A549 treated with Hydrocortisone at 1 μM for 4 hours (cell line): ENCODE measurements at places on chromosomes 16 and 17. TPM values are rescaled to one million over a fixed set of nuclear protein-coding genes. Genes with fewer than 3 reads are reported as not detected.

Gene ACSM5
- not detected in 5 replicates for total RNA-seq

Gene CDH15
- total RNA-seq, result 0.08 to 0.20 TPM (median 0.16 TPM) in 5 replicates

Gene TP53TG3C
- total RNA-seq, result 0.23 to 0.84 TPM (median 0.26 TPM) in 4 of 5 replicates, not detected in the other

Gene SEPTIN12
- not detected in 5 replicates for total RNA-seq

Gene TMEM238L
- not detected in 5 replicates for total RNA-seq

Gene NACA2
- total RNA-seq, result 0.15 TPM in 1 of 5 replicates, not detected in the others

Gene ITGAL
- 0.03 to 0.18 TPM (median 0.09 TPM) in 5 replicates for total RNA-seq

Gene SCIMP
- total RNA-seq, result not detected in 5 replicates

Gene PROCA1
- 0.93 to 1.2 TPM (median 1.2 TPM) in 5 replicates for total RNA-seq

Gene WSB1
- total RNA-seq, result 62.8 to 75.9 TPM (median 75.3 TPM) in 5 replicates

Gene IL21R
- 0.03 TPM in 2 of 5 replicates, not detected in the others for total RNA-seq

Gene C17orf100
- 1.8 to 3.3 TPM (median 2.8 TPM) in 5 replicates for total RNA-seq

Gene RCVRN
- 0.13 TPM in 1 of 5 replicates, not detected in the others for total RNA-seq

Gene TBC1D3G
- total RNA-seq, result not detected in 5 replicates

Gene TBC1D28
- not detected in 5 replicates for total RNA-seq

Gene C16orf95
- 4.8 to 7.6 TPM (median 7.0 TPM) in 5 replicates for total RNA-seq

Gene DHRS11
- total RNA-seq, result 7.5 to 9.1 TPM (median 8.6 TPM) in 5 replicates

Gene NHLRC4
- 0.17 to 0.32 TPM (median 0.23 TPM) in 5 replicates for total RNA-seq

Gene SPATA32
- total RNA-seq, result 0.07 to 0.18 TPM (median 0.14 TPM) in 4 of 5 replicates, not detected in the other

Gene TBC1D3C
- 0.06 TPM in 1 of 5 replicates, not detected in the others for total RNA-seq

Gene GSG1L
- 0.08 to 0.17 TPM in 2 of 5 replicates, not detected in the others for total RNA-seq

Gene CTRB2
- not detected in 5 replicates for total RNA-seq

Gene TMC5
- total RNA-seq, result 4.4 to 6.0 TPM (median 4.8 TPM) in 5 replicates

Gene YWHAE
- 541 to 1,166 TPM (median 607 TPM) in 5 replicates for total RNA-seq
